ENCODE measurements at places on chromosomes 6 and 20.

DNA sequence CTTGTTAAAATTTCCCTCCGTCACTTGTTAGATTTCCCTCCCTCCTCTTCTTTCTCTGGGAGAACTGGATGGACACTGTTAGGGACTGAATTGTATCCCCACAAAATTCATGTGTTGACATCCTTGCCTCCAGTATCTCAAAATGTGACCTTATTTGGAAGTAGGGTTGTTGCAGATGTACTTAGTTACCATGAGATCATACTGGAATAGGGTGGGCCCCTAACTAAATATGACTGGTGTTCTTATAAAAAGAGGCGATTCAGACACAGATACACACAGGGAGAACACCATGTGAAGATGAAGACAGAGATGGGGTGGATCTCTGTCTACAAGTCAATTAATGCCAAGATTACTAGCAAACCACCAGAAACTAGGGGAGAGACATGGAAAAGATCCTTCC lies 139.5 kb downstream of the ALDH8A1 start:
- DNase-seq, result no peak

DNA sequence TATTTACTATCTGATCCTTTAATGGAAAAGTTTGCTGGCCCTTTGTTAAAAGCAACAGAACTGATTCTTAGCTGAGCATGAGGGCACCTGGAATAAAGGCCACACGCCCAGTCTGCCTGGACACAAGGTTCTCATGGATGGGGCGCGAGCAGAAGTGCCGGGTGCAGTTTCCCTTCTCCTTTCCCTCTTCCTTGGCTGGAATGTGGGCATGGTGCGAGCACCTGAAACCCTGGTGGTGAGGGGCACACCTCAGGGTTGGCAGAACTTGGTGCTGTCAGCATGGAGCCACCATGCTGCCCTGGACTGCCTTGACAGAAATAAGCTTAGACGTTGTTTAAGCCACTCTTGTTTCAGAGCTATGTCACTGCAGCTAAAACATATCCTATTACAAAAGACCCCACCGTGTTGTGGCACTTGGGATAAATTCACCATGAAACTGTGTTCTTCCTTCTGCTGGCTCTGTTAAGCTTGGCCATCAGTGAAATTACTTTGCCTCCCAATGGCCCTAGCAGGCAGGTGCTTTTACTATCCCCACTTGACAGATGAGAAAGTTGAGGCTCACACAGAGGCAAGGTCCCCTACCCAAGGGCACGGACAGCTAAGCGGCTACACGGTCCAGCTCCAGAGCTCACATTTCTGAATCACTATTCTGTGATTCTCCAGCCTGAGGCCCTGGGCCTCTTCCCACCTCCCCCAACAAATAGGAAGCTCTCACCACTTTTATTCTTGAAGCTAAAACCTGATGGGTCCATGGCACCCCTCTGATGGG lies 115.9 kb downstream of the PREX1 start:
- no peak for DNase-seq

- no peak for DNase-seq
Observed at GRCh38 chr20:8183526-8183925, 51.5 kb downstream of the PLCB1 start.

GRCh38 chr20:34710861-34711574 lies 6.9 kb downstream of the TP53INP2 start:
- DNase-seq, result no peak

DNA sequence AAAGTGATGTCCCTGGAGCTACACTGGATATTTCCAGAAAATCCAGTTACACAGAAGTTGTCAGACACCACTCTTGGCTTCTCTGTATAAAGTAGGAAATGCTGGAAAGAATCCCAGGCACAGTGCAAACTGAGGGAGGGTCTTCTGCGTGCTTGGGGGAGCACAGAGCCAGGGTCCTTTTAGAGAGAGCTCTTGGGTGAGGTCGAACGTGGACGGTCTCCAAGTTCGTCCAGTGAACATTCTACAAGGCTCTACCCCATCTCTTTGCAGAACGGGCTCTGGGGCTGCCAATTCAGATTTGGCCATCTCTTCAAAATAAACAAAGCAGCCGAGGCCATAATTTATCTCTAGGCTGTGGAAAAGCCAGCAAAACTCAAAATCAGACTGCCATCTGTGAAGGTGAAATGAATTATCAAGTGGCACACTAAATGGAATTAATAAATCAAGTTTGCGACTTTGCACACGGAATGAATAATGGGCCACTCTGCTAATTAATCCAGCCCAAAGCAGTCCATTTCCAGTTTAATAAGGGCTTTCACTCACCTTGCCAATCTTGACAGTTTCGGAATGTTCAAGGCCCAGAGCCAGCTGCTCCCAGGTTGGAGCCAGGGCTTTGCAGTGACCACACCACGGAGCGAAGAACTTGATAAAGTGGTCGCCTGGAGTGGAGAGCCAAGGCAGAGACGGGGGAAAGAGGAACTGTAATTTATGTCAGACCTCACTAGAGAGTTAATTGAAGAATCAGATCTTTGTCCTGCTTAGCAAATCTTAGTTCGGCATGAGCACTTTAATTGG lies 19.3 kb downstream of the TXNDC5 start:
- no peak for DNase-seq

DNA sequence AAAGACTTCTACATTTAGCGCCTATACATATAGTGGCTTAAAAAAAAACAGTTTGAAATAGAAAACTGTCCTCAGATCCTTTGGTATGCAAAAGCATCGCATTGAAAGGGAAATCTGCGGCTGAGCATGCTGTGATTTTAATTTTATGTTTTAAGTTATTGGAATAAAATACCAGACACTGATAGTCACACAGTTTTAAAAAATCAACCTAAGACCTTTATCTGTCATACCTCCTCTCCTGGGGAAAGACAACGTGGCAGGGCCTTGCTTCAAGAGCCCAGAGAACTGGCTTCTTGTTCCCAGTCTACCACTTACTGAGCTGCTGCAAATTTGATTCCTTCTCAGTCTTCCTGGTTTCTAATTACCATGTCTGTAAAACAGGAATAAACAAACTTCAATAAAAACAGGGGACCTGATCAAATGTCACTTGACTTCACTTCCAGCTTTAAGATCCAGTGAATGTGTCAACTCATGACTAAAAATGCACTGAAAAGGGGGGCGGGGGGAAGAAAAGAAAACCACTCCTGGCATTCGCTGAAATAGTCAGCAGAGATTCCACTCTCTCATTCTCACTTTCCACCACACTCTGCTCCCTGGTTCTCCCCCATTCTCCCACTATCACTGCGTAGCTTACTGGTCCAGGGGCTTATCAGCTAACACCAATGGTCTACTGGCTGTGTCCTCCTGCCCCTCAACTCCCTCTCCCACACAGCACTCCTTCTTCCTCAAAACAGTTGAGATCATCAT lies 494.7 kb upstream of the MARCKS start:
- DNase-seq, result no peak

- no peak for DNase-seq
Observed at GRCh38 chr6:157184202-157185015, 138.9 kb downstream of the TMEM242 start.

- no peak for DNase-seq
Observed at GRCh38 chr20:62929051-62929538, 2.8 kb upstream of the DIDO1 start.

GRCh38 chr6:89727501-89727900 lies 89.0 kb upstream of the LYRM2 start:
- no peak for DNase-seq

DNA sequence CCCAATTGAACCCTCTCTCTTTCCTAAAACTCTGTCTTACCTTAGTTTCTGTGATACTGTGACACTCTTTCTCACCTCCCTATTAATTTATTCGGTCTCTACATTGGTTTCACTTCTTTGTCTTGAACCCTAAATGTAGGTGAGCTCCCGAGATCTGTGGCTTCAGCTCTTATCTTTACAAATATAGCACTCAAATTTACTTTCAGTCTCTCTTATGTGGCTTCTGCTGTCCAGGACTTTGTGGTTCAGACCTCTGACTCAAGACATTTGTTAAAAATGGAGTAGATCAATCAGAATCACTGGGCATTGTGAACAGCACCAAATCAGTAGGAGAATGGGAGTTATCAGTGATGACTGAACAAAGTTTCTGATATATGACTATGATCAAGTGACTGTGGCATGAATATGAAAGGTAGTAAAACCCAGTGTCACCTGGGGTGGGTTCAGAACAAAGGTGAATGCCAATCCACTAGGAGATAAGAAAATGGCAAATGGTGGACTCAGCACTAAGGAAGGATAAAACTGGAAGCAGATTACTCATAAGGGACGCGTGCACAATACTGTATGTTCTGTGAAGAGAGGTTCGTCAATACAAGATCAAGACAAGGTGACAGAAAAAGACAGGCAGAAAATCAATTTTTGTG lies 27.2 kb downstream of the IL17F start:
- DNase-seq, result no peak

GRCh38 chr6:142746524-142746923 lies 198.5 kb downstream of the HIVEP2 start:
- no peak for DNase-seq

- DNase-seq, result no peak
Observed at GRCh38 chr6:158808941-158809678, 10.1 kb downstream of the EZR start.

DNA sequence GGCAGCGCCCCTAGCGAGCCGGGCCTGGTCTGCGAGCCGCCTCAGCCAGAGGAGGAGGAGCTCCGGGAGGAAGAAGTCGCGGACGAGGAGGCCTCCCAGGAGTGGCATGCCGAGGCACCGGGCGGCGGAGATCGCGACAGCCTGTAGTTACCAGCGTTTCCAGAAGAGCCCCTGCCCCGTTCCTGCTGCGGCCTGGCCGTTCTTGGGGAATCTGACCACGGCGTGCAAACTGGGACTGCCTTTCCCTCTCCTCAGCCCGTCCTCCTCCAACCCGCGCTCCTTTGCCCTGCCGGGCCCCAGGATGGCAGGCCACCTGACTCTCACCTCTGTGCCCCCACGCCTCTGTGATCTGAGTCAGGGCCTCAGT lies 802 bp downstream of the HDGFL1 start:
- no peak for DNase-seq

DNA sequence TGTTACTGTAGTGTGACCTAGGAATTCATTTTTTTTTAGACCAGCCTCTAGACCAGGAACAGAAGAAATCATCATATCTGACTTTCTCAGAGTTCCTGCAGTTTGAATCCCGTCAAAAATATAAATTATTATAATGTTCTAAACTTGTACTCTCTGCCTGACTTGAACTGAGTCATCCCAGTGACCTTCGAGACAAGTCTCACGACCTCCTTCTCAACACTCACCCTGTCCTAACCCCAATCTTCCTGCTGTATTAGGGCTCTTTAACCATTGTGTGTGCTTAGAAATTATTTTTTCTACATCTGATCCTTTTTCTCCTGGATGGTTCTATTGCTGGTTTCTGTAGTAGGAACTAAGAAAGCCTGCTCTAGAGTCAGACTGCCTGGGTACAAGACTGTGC lies 21.5 kb downstream of the ADGRF5 start:
- DNase-seq, result no peak

DNA sequence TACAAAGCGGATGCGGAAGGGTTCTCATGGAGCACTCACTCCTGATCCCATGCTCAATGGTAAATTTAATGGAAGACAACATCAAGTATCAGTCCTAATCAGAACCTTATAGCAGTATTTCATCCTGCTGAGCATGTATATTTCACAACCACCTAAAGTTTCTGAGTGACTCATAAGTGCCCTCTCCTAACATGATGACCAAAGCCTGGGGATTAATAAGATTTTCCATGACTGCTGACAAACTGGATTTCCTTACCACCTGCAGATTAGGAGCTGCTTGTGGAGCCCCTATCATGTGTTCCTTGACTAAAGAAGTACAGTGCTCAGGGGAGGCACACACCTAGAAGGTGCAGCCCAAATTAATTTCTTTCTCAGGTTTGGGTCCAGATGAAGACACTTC lies 112.8 kb downstream of the INSM1 start:
- no peak for DNase-seq

- no peak for DNase-seq
Observed at GRCh38 chr20:4069751-4070150, 54.4 kb upstream of the RNF24 start.

- DNase-seq, result no peak
Observed at GRCh38 chr6:7461416-7461815, 71.8 kb downstream of the RIOK1 start.

- no peak for DNase-seq
Observed at GRCh38 chr6:33910594-33910993, 106.8 kb upstream of the MLN start.

DNA sequence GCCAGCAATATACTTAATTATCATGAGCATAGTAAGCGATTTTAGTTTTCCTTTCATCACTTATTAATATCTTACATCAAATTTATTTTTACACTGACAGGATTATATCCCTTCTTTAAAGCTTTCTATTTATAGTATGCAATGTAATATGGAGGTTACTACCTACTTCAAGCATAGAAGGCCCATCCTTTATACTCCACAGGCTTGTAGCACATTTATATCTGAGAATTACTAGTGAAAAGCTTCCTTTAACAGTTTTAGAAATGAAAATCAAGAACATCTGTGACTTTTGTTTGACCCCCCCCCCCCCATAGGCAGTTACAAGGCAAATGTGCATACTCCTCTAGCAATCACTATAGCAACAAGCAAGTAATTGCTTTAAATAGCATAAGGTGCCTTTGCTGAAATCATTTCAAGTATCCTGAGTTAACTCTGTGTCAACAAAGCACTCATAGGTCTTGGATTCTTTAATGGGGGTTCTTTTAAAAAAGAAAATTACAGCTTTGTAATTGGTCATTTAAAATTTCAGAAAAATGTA lies 917.7 kb downstream of the PHF3 start:
- DNase-seq, result no peak

GRCh38 chr6:14732844-14733757 lies 512.8 kb upstream of the JARID2 start:
- no peak for DNase-seq

GRCh38 chr6:44787254-44787834 lies 399.8 kb downstream of the CDC5L start:
- no peak for DNase-seq

DNA sequence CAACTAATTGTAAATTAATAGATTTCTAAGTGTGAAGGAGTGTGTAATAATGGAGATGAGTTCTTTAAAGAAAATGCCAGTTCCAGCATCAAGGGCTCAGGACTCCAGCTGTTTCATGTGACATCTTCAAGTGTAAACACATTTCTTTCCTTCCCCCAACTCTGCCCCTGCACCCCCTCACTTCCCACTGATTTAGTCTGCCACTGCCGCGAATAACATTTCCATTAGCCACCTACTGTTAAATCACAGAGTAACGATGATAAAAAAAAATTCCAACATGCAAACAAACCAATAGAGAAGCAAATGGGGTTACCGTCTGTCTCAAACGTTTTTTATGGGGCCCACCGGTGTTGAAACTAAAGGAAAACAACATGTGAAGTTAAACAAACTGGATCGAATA lies 414.3 kb downstream of the SAMD5 start:
- no peak for DNase-seq

- DNase-seq, result no peak
Observed at GRCh38 chr6:32187009-32187709, 2.8 kb downstream of the PBX2 start.

- DNase-seq, result no peak
Observed at GRCh38 chr6:133631421-133631820, 257.5 kb upstream of the TCF21 start.

GRCh38 chr6:10540073-10540746 lies 19.1 kb downstream of the GCNT2 start:
- DNase-seq, result no peak

GRCh38 chr20:62738025-62738881 lies 29.6 kb downstream of the NTSR1 start:
- no peak for DNase-seq

GRCh38 chr6:168136001-168136400 lies 57.0 kb upstream of the FRMD1 start:
- DNase-seq, result no peak

GRCh38 chr6:159250633-159251032 lies 81.4 kb downstream of the FNDC1 start:
- DNase-seq, result no peak

All from esophagus squamous epithelium (tissue), 5 donors.